Common myeloid progenitor, CD34-positive (primary cell): ENCODE measurements at places on chromosomes 7 and 10.

GRCh38 chr10:44387853-44388251 lies 3.0 kb upstream of the CXCL12 start:
- no peak for DNase-seq

DNA sequence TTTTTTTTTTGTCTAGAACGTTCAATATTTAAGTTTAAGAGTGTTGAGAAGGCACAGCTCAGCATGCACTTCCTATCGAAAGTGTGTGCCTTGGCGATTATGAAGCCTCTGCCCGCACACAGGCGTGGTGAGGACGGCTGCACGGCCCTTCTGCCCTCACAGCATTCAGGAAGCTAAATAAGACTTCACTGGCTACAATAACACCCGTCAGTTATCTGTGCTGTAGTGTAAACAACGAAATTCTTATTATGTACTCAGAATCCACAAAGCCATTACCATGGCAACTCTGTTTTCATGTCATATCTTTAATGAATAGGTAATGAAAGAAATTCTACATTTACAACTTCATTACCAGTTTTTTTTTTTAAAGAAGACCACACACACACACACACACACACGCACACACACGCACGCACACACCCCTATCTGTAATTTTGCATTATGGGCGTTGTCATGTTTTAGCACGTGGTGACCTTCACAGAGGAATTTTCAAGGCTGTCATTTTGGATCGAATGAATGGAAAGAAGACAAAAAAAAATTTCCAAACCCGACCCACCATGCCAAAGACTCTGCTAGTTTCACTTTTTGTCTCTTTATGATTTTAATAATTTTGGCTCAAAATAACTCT lies 254.8 kb upstream of the CTBP2 start:
- DNase-seq = no peak

GRCh38 chr7:79290398-79290797 lies 163.1 kb downstream of the MAGI2 start:
- DNase-seq = no peak

GRCh38 chr7:23264916-23265458 lies 18.4 kb downstream of the GPNMB start:
- DNase-seq = no peak

GRCh38 chr10:96890580-96890979 lies 58.5 kb downstream of the LCOR start:
- no peak for DNase-seq

- no peak for DNase-seq
Measured at GRCh38 chr10:63770523-63770922, 249.3 kb downstream of the REEP3 start.
